ENCODE measurements at places on chromosomes 4 and X.

GRCh38 chrX:16465081-16465876 lies 184.7 kb upstream of the S100G start:
- H3K4me3 ChIP-seq: no peak overlapping the region
- no peak for DNase-seq
- H3K36me3 ChIP-seq: no peaks in the 10 kb centered on the region
- H3K27me3 ChIP-seq: no peaks in the 10 kb centered on the region
- no peak overlapping the region for H3K27ac ChIP-seq
- H3K4me1 ChIP-seq: no peaks in the 10 kb centered on the region

- no peaks in the 10 kb centered on the region for H3K36me3 ChIP-seq
- H3K27ac ChIP-seq: no peak overlapping the region
- no peak overlapping the region for H3K4me3 ChIP-seq
- DNase-seq: no peak
- H3K4me1 ChIP-seq: no peaks in the 10 kb centered on the region
Observed at GRCh38 chr4:61152433-61152832, 47.7 kb upstream of the ADGRL3 start.

GRCh38 chr4:140800666-140801065 lies 44.5 kb upstream of the TBC1D9 start:
- H3K27me3 ChIP-seq: no peaks in the 10 kb centered on the region
- DNase-seq: no peak
- peaks cover 23% of the 10 kb centered on the region for H3K4me1 ChIP-seq

DNA sequence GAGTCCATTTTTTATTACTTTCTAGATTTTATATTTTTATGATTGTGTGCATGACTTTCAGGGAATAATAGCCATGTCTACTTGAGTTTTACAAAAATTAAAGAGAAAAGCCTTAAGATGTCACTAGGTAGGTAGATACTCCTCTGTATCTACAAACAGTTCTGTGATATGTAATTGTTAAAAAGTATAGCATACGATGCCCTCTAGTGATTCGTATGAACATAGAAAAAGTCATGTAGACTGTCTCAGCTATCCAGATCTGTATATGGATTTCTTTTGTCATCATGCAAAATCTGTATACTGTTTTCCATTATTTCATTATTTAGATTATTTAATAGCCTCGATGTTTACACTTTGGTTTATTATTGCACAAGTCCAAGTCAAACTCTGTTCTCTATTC lies 856.6 kb downstream of the CENPC start:
- H3K27me3 ChIP-seq: no peaks in the 10 kb centered on the region
- no peaks in the 10 kb centered on the region for H3K36me3 ChIP-seq
- H3K27ac ChIP-seq: no peak overlapping the region

DNA sequence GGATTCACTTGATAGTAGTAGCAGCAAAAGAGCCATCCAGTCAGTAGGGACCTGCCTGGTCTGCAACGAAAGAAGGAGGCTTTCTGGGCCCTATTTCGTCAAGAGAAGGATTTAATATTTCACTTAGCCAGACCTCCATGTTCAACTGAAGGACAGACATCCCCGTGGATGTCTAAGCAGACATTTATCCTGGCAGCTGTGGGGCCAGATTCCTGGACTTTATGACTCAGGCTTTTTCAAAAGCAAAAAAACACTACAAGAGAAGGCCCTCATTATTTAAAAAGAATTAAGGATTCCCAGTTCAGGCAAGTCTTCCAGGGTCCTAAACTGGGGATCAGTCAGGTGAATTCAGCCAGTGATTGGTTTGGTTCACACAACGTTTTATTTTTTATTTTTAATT lies 88.5 kb upstream of the TSPAN5 start:
- H3K36me3 ChIP-seq: no peaks in the 10 kb centered on the region
- no peaks in the 10 kb centered on the region for H3K4me1 ChIP-seq
- no peak overlapping the region for H3K27ac ChIP-seq
- no peak overlapping the region for H3K4me3 ChIP-seq
- no peak for DNase-seq

- H3K36me3 ChIP-seq: no peaks in the 10 kb centered on the region
- no peak overlapping the region for H3K27ac ChIP-seq
- H3K4me3 ChIP-seq: no peak overlapping the region
- no peaks in the 10 kb centered on the region for H3K4me1 ChIP-seq
- no peak for DNase-seq
Observed at GRCh38 chr4:144734522-144734921, 88.6 kb downstream of the HHIP start.

DNA sequence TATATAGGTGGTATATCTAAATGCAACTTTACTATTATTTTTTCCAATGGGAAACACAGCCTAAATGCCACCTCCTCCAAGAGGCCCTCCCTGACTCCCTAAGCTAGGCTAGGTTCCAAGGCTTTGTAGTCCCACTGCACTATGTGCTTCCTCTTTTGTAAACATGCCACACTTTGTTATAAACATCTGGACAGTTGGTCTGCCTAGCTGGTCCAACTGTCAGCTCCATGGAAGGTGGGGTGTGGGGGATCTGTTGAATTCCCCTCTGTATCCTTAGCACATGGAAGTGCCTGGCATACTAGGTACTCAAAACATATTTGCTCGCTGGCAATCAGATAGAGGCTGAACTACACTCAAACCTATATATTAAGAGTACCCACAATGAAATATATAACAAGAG lies 63.4 kb downstream of the SLC9A7 start:
- H3K4me1 ChIP-seq: peaks cover 23% of the 10 kb centered on the region
- H3K36me3 ChIP-seq: peaks cover 8% of the 10 kb centered on the region
- DNase-seq: no peak
- H3K4me3 ChIP-seq: no peak overlapping the region
- no peak overlapping the region for H3K27ac ChIP-seq
- H3K27me3 ChIP-seq: no peaks in the 10 kb centered on the region

- no peak for DNase-seq
- H3K36me3 ChIP-seq: no peaks in the 10 kb centered on the region
- H3K4me1 ChIP-seq: no peaks in the 10 kb centered on the region
- no peak overlapping the region for H3K27ac ChIP-seq
- H3K27me3 ChIP-seq: no peaks in the 10 kb centered on the region
Observed at GRCh38 chr4:118557298-118557851, 127.8 kb upstream of the METTL14 start.

DNA sequence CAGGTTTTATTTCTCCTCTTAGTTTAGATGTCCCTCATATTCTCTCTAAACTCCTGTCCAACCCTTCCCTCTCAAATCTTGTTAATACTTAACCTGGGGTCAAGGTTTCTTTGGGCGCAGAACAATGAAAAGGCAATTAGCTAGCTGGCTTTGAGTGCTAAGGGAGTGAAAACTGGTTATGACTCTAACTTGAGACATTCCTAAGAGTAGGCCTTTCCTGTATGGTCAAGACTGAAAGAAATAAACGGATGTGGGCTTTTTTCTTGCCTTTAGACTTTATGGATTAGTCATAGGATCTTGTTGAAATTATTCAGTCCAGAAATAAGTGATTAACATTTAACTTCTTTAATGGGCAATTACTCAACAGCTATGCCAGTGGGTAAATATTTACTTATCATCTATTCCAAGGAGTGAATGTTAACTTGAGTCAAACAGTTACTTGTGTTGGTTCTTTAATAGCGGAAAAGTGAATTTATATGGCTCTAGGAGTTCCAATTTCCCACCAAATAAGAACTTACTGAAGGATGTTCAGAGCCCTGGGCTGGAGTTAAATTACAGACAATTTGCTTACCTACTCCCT lies 141.7 kb upstream of the SCML1 start:
- no peaks in the 10 kb centered on the region for H3K4me1 ChIP-seq
- H3K4me3 ChIP-seq: no peak overlapping the region
- DNase-seq: no peak
- no peaks in the 10 kb centered on the region for H3K36me3 ChIP-seq
- H3K27ac ChIP-seq: no peak overlapping the region
- no peaks in the 10 kb centered on the region for H3K27me3 ChIP-seq

All from GM12878 (cell line).